ENCODE measurements at places on chromosomes 6 and 20.

DNA sequence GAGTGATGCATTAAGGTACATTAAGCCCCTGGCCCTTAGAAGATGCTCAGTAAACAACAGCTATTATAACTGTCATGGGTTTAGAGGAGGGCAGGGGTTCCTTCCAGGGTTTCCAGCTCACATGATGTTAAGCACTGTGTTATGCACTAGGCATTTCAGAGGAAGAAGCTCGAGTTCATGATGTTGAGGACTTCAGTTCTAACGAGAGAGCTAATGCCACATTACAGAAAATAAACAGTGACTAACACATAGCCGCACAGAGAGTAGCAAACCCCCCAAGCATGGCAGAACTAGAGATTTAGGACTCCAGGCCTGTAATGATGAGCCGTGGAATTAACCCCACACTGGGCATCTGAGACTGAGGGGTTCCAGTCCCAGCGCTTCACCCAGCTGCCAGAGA is 105.2 kb downstream of the UNC5CL start:
- no peak for DNase-seq

DNA sequence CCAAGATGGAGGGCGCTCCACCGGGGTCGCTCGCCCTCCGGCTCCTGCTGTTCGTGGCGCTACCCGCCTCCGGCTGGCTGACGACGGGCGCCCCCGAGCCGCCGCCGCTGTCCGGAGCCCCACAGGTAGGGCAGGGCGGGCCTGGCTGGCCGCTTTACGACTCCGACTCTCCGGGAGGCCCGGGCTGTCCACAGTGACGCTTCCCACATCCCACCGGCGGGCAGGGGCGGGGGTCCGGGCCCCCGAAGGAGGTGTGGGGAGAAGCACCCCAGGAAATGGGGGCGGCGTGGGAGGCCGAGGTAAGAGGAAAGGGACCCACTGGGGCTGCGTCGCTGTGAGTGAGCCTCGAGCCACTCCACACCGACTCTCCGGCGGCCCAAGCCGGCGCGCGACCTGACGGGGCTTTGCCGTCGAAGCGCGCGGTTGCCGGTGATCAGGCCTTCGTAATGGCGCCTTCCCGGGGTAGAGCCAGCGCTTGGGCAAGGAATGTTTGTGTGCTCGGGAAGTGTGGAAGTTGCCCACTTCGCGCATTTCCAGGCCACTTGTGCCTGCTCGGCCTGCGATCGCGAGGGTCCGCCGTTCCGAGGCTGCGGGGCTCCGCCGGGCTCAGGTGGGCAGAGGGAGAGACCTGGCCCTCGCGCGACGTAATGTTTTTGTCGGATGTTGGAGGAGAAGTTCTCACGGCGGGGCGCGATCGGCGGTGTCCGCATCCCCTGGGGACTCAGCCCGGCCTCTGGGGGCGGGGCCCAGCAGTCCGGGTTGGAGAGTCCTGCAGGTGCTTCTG is 427 bp downstream of the GINM1 start:
- no peak for DNase-seq

GRCh38 chr20:916125-916799 is at the start of gene ANGPT4:
ANGPT4 (minus strand) TSS chr20:916334; CDS start chr20:916214, 120 bp downstream.
- no peak for DNase-seq

DNA sequence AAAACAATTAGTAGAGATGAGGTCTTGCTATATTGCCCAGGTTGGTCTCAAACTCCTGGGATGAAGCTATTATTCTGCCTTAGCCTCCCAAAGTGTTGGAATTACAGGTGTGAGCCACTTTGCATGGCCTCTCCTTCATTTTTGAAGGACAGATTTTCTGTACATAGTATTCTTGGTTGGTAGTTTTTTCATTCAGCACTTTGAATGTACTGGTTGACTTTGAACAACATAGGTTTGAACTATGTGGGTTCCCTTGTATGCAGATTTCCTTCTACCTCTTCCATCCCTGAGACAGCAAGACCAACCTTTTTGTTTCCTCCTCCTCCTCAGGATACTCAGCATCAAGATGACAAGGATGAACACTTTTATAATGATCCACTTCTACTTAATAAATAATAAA is 436.4 kb downstream of the QKI start:
- no peak for DNase-seq

- no peak for DNase-seq
These were observed 27.9 kb upstream of the ZFP64 start for GRCh38 chr20:52219441-52219840.

GRCh38 chr6:30917041-30917440 is 3.0 kb downstream of the VARS2 start:
- DNase-seq = no peak

DNA sequence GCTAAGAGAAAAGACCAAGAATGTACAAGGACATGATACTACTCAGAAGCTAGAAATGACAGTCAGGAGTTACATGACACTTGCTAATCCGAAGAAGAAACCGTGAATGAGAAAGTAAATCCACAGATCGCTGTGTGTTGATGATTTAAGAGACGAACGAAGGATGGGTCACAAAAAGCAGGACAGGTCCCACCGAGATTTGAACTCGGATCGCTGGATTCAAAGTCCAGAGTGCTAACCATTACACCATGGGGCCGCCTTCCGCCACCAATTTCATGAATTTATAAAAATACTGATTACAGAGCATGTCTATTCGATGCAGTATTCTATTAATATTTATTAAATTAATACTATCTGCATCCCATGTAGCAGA is 54.0 kb upstream of the BTN3A2 start:
- no peak for DNase-seq

DNA sequence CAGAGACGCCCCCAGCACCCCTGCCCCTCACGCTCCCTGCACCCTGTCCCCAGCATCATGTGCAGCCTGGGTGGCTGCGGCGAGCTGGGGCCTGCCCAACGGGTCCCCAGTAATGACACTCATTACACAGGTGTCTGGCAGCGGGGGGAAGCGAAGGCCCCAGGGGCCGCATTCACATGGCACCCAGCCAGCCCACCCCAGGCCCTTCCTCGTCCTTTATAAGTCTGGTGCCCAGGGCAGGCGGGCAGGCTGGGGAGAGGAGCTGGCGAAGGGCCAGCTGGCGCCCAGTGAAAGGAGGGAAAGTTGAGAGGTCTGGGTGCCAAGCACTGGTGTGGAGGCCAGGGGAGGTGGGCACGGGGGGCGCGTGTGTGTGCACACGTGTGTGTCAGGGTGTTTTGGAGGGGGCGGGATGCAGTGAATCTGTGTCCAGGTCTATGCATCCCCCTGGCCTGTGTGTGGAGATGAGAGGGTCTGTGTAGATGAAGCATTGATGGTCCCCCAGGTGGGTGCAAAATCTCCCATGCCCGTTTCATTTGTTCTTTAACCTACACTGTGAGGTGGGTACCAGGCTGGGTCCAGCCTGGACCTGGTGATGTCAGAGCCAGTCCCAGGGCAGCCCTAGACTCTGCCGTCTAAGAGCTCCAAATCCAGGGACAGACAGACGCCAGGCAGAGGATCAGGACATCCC is 105.3 kb downstream of the CEBPB start:
- DNase-seq = no peak

DNA sequence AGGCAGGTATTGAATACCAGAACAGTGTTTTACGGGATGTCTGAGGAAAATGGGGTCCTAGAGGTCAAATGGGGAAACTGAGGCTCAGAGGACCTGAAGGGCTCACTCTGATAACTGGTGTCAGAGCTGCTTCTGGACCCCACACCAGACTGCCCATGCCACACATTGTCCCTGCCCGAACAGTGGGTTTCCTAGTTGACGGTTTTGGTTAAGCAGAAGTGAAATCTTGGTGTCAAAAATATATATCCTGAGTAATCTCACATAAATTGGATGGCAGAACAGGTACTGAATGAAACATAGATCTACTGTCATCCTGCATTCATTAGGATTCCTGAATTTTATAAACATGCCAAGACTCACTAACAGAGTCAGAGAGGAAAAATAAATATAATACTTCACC is 16.3 kb downstream of the NOX3 start:
- no peak for DNase-seq

GRCh38 chr20:34355427-34355826 is 7.6 kb upstream of the ITCH start:
- DNase-seq = no peak

DNA sequence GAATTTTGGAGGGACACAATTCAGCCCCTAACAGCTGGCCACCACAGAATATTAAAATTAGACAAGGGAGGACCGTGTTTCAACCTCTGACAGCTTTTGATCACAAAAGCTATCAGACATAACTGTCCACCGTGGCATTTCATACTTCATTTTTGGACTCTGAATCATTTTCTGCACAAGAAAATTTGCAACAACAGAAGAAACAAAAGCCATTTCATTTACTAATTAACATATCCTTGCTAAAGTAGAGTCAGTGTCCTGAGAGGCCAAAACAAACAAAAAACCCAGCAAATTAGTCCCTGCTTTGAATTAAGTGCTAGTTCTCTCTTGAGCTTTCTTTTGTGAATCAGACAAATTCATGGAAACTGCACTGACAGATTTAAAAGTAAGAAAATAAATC is 17.6 kb upstream of the COL12A1 start:
- no peak for DNase-seq

DNA sequence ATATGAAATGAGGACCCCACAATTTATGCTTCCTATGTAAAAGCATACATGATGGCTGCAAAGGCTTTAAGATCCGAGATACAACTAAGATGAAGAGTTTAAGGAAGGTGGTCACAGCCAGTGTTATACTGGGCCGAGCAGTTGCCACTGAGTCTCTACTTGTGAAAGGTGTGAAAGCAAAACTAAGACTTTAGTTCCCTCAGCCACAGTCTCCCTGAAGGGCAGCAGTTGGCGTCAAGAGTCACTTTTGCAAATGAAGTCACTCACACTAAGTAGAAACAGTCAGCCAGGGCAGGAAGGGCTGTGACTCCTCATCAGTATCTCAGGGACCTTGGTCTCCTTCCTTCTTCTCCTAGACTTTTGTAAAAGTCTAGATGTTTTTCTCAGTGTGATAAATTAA is 191.6 kb upstream of the MCHR2 start:
- no peak for DNase-seq

- peak; percentile 93 for DNase-seq
These were observed 15.3 kb upstream of the MMP9 start for GRCh38 chr20:45993197-45993951.

DNA sequence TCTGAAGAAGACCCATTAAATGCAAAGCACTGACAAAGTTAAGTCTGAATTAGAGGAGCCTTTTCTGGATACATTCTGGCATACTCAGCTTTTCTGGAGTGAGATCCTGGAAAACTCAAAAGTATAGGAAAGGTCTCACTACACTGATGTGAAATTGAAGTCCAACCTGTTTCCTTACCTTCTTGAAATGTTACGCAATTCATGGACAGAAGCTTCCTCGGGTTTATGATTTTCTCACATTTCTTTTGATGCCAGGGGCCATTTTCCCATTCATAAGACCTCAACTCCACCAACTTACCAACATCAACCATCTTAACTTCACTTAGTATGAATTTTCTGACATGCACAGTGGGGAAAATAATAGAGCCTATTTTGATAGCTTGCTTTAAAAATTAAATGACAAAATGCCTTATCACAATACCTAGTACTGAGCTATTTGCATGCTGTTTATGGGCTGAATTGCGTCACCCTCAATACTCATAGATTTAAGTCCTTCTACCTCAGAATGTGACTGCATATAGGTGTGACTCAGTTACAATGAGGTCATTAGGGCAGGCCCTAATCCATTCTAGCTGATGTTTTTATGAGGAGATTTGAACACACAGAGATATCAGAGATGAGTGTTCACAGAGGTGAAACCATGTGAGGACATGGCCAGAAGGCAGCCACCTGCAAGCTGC is 73.4 kb upstream of the RAB32 start:
- DNase-seq = no peak

DNA sequence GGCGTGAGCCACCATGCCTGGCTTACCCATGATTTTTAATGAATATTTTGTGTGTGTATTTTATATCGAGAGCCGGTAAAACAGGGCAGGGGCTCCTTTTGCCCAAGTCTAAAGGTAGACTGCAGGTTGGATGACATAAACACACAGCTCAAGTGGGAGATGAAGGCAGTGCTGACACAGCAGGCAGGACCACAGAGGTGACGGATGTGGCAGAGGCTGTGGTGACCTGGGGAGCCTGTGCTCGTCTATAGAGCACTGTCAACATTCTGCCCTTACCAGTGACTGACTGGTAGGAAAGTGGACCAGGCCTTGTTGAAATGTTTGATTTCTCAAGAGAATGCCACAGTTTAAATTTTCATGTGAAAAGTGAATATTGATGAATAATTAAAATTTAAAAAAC is 137.5 kb downstream of the ZFP64 start:
- DNase-seq = no peak

DNA sequence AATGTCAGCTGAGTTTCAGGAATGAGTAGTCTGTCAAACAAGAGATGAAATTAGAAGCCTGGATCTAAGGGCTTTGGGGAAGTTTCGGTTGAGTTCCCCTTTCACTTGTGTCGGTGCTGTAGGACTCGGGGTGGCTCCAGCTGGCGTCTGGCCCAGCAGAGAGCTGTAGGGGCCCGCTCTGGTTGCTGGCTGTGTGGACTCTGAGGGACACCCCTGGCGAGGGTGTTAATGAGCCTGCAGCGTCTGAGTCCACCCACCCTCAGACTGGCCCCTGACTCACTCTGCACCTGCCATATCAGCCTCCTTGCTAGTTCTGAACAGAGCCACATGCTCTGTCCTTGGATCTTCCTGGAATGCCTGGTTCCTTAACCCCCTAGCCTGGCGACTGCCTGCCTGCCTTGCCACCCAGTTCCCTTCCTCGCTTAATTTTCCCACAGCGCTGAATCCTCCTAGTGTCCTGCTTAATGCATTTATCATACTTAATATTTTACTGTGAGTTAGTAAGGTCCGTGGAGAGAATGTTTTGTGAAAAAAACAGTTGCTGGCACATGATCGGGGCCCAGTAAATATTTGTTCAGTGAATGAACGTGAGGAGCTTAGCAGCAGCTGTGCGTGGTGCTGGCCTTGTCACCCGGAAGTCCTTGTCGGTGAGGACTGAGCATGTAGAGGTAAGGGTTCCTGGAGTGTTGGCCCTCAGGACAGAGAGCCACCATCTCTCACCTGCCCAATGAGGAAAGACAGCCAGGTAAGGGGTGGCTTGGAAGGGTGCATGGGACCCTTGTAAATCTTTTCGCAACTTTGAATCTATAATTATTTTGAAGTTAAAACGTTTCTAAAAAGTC is 1.6 kb downstream of the DNAJC5 start:
- DNase-seq = peak; percentile 65
